AG04450 (cell line): ENCODE measurements at places on chromosomes 1 and 21. TPM values are rescaled to one million over a fixed set of nuclear protein-coding genes. Genes with fewer than 3 reads are reported as not detected.

DNA sequence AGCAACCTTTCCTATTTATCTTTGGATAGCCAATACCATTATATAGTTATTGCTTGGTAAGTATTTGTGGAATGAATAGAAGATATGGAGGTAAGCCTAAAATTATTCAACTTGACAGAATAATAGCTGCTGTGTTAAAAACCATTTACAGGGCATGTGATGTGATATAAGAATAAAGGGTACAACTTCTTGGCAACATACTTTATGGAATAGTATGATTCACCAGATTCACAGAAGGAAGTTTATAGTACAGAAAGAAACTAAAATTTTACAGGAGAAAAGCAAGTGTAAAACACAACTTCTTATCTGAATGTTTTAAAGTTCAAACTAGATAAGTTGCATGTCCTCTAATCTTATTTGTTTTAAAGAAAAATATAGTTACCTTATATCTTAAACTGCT is 186.4 kb upstream of the ZRANB2 start:
- no peak for DNase-seq

DNA sequence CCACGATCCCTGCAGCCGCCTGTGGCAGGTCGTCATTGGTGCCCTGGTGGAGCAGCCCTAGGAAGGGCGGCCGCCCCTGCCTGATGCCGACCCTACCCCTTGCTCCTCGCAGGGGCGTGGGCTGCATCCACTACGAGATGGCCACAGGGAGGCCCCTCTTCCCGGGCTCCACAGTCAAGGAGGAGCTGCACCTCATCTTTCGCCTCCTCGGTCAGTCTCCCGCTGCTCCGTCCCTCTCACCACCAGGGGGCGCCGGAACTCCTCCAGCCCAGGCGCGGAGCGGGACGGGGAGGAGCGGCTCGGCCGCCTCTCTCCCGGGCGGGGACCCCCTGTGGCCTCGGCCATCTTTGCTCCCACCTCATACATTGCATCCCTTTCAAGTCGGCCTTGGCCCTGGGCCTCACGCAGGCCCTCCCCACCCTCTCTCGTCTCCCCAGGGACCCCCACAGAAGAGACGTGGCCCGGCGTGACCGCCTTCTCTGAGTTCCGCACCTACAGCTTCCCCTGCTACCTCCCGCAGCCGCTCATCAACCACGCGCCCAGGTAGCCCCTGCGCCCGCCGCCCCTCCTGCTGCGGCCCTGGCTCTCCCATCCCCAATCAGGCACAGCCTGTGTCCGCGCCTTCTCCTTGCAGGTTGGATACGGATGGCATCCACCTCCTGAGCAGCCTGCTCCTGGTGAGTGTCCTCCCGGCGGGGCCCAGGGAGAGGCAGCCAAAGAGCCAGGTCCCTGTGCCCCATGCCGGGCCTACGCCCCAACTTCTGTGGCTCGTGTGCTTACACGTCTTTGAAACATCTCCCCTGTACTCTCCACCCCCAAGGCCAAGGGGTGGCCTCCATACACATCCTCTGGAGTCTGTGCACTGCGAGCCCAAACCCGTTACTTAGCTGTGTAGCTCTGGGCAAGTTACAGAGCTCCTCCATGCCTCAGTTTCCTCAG is 24.7 kb downstream of the CDK18 start:
- DNase-seq: peak; percentile 29

DNA sequence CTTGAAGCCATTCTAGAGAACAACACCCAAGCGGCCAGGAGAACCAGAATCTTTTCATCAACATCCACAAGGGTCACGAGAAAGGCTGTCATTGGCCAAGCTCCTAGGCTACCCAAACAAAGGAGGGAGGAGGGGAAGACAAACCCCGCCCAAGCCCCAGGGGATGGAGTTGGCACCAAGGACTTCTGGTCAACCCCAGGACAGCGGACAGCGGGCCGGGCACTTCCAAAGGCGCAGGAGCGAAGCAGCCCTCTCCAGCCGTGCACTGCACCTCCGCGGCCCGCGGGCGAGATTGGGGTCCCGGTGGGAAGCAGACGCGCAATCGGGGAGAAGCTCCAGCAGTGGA is at the start of gene CLIC6:
Gene CLIC6 (plus strand): TSS at position 192 of the 346 bp plus-strand sequence. CDS start 395 bp downstream, outside the sequence.
- DNase-seq: no peak

The DDAH1 gene
- polyA plus RNA-seq: 83.7 and 102 TPM in 2 replicates

- no peak for DNase-seq
These were observed 52.0 kb upstream of the LYPLAL1 start for GRCh38 chr1:219121679-219122078.

The C1orf56 gene
- 1.3 and 1.9 TPM in 2 replicates for polyA plus RNA-seq

GRCh38 chr1:115398745-115399144 is 60.7 kb upstream of the NGF start:
- no peak for DNase-seq

DNA sequence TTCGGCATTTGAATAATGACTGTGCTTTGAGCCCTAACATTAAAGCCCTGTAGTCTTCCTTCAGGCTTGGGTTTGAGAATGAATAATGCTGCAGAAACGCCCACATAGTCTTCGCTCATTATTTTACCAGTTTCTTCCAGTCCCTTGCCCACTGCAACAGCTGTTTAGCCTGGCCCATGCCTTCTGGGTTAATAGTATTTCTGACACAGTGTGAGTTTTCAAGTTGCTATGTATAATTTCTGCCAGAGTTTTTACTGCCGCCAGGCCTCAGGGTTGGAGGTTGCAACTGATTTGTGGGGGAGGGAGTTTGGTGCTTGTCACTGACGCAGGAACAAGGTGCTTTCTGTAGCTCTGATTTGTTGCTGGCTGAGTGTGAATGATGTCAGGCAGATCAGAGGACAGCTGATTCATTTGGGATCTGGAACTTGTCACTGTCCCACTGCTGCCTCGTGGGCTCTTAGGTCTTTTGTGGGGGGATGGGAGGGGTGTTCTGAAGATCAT is 109.8 kb downstream of the MAST2 start:
- peak; percentile 67 for DNase-seq

The RAB25 gene
- polyA plus RNA-seq: not detected in 2 replicates

- DNase-seq: no peak
These were observed 181.1 kb upstream of the APP start for GRCh38 chr21:26351661-26352060.

DNA sequence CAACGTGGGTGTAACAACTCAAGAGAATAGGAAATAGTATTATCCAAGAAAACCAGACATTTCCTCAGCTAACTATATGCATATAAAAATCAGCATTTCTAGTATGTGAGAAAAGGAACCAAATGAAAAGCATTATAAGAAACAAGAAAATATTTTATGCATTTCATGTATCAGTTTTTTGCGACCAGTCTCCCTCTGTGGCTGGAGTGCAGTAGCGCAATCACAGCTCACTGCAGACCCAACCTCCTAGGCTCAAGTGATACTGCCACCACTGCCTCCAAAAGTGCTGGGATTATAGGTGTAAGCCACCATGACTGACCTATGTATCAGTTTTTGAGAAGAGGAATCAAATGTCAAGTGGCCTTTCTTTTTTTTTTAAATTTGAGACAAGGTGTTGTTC is 31.0 kb downstream of the SLC16A1 start:
- DNase-seq: no peak

The MGST3 gene
- 242 and 252 TPM in 2 replicates for polyA plus RNA-seq

GRCh38 chr1:23384312-23385058 is 14.8 kb upstream of the ZNF436 start:
- no peak for DNase-seq

DNA sequence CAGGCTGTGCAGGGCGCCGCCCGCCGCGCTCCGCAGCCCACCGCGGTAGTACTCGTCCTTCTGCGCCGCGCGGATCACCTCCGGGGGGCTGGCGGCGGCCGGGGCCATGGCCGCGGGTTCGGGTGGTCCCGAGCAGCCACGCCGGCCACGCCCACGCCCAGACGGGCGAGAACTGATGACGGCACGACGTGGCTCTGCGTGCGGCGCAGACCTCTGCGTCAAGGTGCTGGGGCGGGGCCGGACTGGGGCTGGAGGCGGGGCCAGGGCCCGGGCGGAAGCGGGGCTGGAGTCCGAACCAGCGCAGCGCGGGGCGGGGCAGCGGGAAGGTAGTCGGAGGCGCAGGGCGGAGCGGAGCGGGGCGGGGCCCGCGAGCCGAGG is at the start of gene PEX10:
Gene PEX10 (minus strand): TSS at position 170 of the 378 bp plus-strand sequence. CDS start 62 bp downstream, at position 108.
- DNase-seq: peak; percentile 80

DNA sequence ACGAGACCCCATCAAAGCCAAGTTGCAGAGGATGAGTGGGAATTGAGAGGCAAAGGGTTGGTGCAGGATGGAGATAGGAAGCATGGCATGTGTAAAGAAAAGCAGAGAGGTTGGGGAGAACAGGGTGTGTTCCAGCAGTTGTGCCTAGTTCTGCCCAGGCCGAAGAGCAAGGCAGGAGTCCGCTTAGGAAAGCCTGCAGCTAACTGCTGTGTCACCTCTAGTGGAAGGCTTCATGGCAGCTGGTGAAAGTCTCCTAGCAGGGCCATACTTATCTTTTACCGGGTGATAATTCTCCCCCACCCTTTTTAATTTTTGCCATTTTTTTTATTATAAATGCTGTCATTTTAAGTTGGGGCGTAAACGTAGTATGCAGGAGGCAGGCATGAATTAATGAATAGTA is 93.6 kb downstream of the NFIA start:
- DNase-seq: no peak

- no peak for DNase-seq
These were observed 9.6 kb downstream of the BCAR3 start for GRCh38 chr1:93672069-93672468.

GRCh38 chr1:175124861-175125260 is 57.2 kb downstream of the TNN start:
- no peak for DNase-seq
